ENCODE measurements at places on chromosomes 11 and 22.

- H3K36me3 ChIP-seq = no peaks in the 10 kb centered on the region
- peaks cover 37% of the 10 kb centered on the region for H3K27me3 ChIP-seq
- no peak for DNase-seq
- H3K4me1 ChIP-seq = no peaks in the 10 kb centered on the region
- H3K4me3 ChIP-seq = no peak overlapping the region
Measured at GRCh38 chr22:39616781-39617180, 46.2 kb downstream of the CACNA1I start.

GRCh38 chr11:74734559-74734925, 3.3 kb upstream of the CHRDL2 start:
- H3K27me3 ChIP-seq = peaks cover 58% of the 10 kb centered on the region
- no peak for DNase-seq

- H3K27ac ChIP-seq = no peak overlapping the region
- peaks cover 23% of the 10 kb centered on the region for H3K27me3 ChIP-seq
- no peak for DNase-seq
Measured at GRCh38 chr11:60764879-60765278, 8.2 kb downstream of the MS4A15 start.

DNA sequence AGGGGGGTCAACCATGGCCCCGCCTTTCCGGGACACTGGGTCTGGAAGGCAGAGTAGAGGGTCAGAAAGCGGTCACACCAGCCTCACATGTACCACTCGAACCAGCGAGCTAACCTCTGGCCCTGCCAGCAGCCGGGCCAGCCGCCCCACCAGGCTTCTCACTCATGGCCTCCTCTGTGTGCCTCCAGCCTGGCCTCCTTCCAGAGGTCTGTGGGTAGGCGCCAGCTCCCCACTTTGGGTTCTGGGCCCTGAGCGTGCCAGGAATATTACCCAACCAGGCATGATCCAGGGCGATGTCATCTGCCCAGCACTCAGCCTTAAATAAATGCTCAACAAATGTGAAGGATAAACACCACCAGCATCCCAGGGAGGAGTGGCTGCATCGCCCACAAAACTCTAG, 5.8 kb downstream of the SCUBE1 start:
- H3K36me3 ChIP-seq = no peaks in the 10 kb centered on the region
- H3K4me3 ChIP-seq = no peak overlapping the region
- no peak overlapping the region for H3K27ac ChIP-seq
- H3K27me3 ChIP-seq = no peaks in the 10 kb centered on the region

DNA sequence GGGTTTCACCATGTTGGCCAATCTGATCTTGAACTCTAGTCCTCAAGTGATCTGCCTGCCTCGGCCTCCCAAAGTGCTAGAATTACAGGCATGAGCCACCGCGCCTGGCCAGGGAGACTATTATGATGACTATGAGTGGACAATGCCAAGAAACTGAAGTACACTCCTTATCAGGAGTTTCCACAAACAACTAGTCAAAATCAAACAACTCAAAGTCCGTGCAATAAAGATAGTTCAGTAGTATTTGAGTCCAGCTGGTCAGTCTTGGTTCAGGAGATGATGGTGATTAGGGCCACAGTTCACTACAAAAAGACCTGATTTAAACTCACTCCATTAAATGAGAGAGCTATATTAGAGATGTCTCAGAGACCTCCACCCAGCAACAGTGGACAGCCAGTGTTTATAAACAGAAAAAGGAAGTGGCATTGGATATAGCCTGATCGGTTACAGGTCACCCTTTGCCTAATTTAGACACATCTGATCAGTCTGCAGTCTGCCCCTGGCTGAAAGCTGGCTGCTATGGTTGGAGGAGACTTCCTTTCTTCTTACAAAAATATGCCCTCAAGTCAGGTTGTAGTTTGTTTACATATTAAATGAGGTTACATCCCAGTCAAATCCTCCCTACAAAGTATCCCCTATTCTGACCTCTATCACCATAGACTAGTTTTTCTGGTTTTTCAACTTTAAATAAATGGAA, 17.0 kb downstream of the CD3E start:
- no peaks in the 10 kb centered on the region for H3K4me1 ChIP-seq
- H3K27ac ChIP-seq = no peak overlapping the region
- no peak overlapping the region for H3K4me3 ChIP-seq
- no peaks in the 10 kb centered on the region for H3K36me3 ChIP-seq
- H3K27me3 ChIP-seq = no peaks in the 10 kb centered on the region

GRCh38 chr11:116457336-116458007, 315.3 kb downstream of the BUD13 start:
- no peak overlapping the region for H3K4me3 ChIP-seq
- no peaks in the 10 kb centered on the region for H3K27me3 ChIP-seq
- no peak for DNase-seq
- H3K36me3 ChIP-seq = no peaks in the 10 kb centered on the region

DNA sequence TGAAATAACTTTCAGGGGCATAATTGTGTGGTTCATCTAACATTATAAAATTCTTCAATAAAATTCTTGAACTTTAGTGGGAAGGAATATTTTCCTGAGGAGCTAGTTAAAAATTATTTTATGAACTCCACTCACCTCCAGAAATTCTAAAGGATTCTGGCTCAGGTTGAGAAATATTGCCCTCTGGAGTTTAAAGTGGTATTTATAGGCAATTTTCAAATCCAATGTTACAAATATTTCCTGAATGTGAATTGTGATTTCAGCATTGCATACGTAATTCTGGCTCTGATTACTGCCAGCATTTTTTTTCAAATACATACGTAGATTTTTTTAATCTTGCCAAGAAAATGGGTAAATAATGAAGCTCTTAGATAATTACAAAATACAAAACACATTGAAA, 598.2 kb upstream of the ANO3 start:
- H3K27ac ChIP-seq = no peak overlapping the region
- H3K27me3 ChIP-seq = no peaks in the 10 kb centered on the region
- no peak overlapping the region for H3K4me3 ChIP-seq
- no peaks in the 10 kb centered on the region for H3K36me3 ChIP-seq
- H3K4me1 ChIP-seq = no peaks in the 10 kb centered on the region
- DNase-seq = no peak

GRCh38 chr11:118175031-118175992, 1.1 kb downstream of the SCN2B start:
- H3K27me3 ChIP-seq = peaks cover 8% of the 10 kb centered on the region
- H3K27ac ChIP-seq = peak overlapping the region; percentile 34
- H3K4me1 ChIP-seq = no peaks in the 10 kb centered on the region
- H3K36me3 ChIP-seq = no peaks in the 10 kb centered on the region
- peak overlapping the region; percentile 26 for H3K4me3 ChIP-seq

DNA sequence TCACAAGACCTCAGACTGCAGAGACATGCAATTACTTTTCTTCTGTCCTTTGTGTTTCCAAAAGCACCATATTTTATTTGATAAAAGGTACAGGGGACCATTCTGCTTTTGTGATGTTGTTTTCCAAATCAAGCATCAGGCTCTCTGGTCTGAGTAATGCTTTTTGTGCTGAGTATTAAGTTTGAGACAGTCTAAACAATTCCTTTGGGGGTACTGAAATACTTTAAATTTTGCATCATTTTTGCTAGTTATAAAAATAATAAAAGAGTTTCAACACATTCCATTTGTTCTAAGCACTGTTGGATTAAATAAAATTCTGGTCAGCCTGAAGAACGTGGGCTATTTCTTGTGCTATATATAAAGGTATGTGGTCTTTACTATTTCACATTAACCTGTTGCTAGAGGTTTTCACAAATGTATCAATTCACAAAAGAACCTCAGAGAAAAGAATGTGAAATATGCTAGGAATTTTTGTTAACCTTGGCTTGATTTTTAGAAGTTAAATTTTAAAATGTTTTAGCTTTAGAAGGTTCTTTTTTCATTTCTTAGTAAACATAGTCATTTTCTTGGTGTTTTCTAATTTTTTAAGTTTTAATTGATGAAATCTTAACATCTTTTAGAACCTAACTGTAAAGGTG, 61.6 kb downstream of the C22orf31 start:
- H3K36me3 ChIP-seq = no peaks in the 10 kb centered on the region
- no peaks in the 10 kb centered on the region for H3K27me3 ChIP-seq
- DNase-seq = no peak
- no peak overlapping the region for H3K27ac ChIP-seq
- no peaks in the 10 kb centered on the region for H3K4me1 ChIP-seq
- no peak overlapping the region for H3K4me3 ChIP-seq

- H3K4me1 ChIP-seq = peaks cover 7% of the 10 kb centered on the region
- H3K4me3 ChIP-seq = no peak overlapping the region
- peak overlapping the region; percentile 28 for H3K27ac ChIP-seq
- H3K36me3 ChIP-seq = peaks cover 47% of the 10 kb centered on the region
- no peak for DNase-seq
- H3K27me3 ChIP-seq = peaks cover 2% of the 10 kb centered on the region
Measured at GRCh38 chr11:45929486-45930030, 7.1 kb downstream of the LARGE2 start.

- H3K36me3 ChIP-seq = no peaks in the 10 kb centered on the region
- H3K4me1 ChIP-seq = no peaks in the 10 kb centered on the region
- H3K27ac ChIP-seq = no peak overlapping the region
- H3K4me3 ChIP-seq = no peak overlapping the region
Measured at GRCh38 chr11:121383716-121384115, 68.4 kb upstream of the SORL1 start.

GRCh38 chr11:110587972-110588371, 124.3 kb downstream of the ARHGAP20 start:
- no peak overlapping the region for H3K27ac ChIP-seq
- H3K27me3 ChIP-seq = no peaks in the 10 kb centered on the region
- no peaks in the 10 kb centered on the region for H3K4me1 ChIP-seq
- no peak overlapping the region for H3K4me3 ChIP-seq

- H3K4me3 ChIP-seq = no peak overlapping the region
- H3K4me1 ChIP-seq = no peaks in the 10 kb centered on the region
- H3K27ac ChIP-seq = no peak overlapping the region
Measured at GRCh38 chr11:117859488-117860112, 16.9 kb downstream of the FXYD6 start.

DNA sequence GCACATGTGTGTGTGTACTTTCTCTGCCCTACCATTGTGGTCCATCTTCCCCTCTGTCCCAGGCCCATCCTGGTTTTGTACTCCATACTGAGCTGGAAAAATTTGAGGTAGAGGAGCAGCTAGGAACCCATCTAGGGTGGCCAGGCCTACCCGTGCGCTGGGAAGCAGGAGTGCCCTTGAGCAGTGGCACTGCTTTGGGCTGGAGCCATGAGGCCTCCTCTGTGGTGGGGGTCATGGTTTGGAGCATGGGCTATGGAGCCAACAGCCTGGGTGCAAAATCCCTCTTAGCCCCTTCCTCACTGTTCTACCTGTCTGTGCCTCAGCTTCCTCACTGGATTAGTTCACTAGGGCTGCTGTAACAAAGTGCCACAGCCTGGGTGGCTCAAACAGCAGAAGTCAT, 21.9 kb upstream of the ALG8 start:
- no peak overlapping the region for H3K27ac ChIP-seq
- H3K4me1 ChIP-seq = no peaks in the 10 kb centered on the region
- DNase-seq = no peak
- no peak overlapping the region for H3K4me3 ChIP-seq

- H3K4me3 ChIP-seq = no peak overlapping the region
- H3K27ac ChIP-seq = no peak overlapping the region
- no peaks in the 10 kb centered on the region for H3K36me3 ChIP-seq
- no peaks in the 10 kb centered on the region for H3K27me3 ChIP-seq
- no peak for DNase-seq
- no peaks in the 10 kb centered on the region for H3K4me1 ChIP-seq
Measured at GRCh38 chr22:34001701-34002466, 81.6 kb upstream of the LARGE1 start.

- no peak overlapping the region for H3K27ac ChIP-seq
- no peak for DNase-seq
- H3K36me3 ChIP-seq = no peaks in the 10 kb centered on the region
- no peak overlapping the region for H3K4me3 ChIP-seq
Measured at GRCh38 chr22:20641198-20641892, 132.6 kb upstream of the SERPIND1 start.

GRCh38 chr11:62026739-62027370, 59.4 kb upstream of the FTH1 start:
- H3K27me3 ChIP-seq = no peaks in the 10 kb centered on the region
- H3K36me3 ChIP-seq = no peaks in the 10 kb centered on the region
- H3K4me1 ChIP-seq = no peaks in the 10 kb centered on the region
- no peak overlapping the region for H3K4me3 ChIP-seq

DNA sequence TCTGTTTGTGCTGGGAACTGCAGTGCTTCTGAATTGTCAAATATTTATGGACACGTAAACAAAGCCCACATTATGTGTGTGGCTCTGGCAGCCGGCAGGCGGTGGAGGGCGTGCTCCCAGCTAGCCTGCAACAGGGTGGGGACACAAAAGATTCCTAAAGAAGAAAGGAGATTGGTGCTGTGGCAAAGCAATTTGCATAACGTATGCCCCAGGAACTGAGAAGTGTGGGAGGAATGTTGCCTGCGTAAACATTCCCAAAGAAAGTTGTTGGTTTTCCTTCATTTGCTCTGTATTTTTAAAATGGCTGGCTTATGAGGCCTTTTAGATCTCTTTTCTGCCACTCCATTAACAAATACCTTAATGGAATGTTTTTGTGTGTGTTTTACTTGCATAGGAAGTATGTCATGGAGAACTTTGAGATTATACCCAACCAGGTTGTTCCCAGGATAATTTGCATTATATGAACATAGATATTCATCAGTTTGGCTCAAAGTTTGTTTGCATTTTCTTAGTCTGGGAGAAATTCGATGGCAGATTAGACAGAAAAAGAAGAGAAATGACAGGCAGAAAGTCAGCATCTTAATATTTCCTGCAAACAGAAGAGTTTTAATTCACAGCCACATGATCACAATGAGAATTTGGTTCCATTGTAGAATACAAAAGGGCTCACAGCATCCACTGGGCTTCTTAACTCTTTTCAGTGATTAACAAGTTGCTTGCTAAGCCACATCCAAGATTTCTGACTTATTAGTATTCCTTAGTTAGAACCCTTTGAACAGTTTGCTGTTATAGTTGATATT, 41.8 kb upstream of the DLAT start:
- DNase-seq = no peak
- peaks cover 44% of the 10 kb centered on the region for H3K4me1 ChIP-seq
- H3K36me3 ChIP-seq = peaks cover 47% of the 10 kb centered on the region

DNA sequence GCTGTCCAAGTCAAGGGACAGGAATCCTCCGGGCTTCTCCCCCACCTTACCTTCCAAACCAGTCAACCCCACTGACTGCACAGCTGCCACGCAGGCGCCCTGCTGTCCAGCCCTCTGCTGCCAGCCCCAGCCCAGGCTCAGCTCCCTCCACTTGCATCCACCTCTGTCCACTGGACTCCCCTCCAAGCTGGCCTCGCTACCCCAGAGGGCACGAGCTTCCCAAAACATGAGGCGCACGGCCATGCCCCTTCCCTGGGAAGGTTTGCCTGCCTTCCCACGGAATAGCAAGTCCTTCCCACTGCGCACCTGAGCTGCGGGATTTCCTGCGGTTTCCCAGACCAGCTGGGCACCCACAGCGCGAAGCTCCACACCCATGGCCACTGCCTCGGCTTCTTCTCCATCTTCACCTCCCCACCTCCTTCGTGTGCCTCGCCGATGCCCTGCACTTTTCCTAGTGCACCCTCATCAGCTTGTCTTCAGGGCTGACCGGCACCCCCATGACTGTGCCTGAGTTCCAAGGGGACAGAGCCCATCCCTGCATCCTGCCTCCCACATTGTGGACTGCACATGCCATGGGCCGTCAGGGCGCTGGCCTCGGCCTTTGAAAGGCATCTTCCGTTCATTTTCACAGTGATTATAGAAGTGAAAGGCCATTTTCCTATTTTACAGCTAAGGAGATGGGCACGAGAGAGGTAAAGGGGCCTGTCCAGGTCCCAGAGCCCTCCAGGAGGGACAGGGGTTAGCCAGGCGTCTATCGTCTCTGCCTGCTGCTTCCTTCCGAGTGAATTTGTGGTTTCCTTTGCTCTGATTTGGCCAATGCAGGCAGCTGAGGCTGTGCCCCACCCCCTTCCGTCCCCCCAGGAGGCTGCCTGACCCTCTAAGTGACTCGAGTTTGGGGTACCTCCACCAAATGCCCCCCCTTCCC, 16.4 kb downstream of the IFITM10 start:
- no peak for DNase-seq
- no peaks in the 10 kb centered on the region for H3K36me3 ChIP-seq
- H3K4me1 ChIP-seq = no peaks in the 10 kb centered on the region
- no peak overlapping the region for H3K4me3 ChIP-seq
- peaks cover 72% of the 10 kb centered on the region for H3K27me3 ChIP-seq
- no peak overlapping the region for H3K27ac ChIP-seq

Measured in tibial nerve (tissue), 4 donors.